ENCODE measurements at places on chromosomes 13 and 19.

DNA sequence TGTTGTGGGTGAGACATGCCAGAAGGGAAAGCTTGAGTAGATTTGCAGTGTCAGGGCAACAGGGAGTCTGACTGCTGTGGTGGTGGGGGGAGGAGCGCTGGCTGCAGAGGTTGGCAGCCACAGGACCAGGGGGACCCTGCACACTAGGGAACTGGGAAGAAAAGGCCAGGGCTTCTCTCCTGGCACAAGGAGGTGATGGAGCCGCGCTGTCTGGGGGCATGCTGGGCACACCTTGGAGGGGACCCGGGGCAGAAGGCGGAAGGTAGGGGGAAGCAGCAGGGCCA, 13.9 kb upstream of the EPHX3 start:
- no peak for DNase-seq

GRCh38 chr19:5623397-5624017, 624 bp downstream of the SAFB start:
- DNase-seq, result no peak

DNA sequence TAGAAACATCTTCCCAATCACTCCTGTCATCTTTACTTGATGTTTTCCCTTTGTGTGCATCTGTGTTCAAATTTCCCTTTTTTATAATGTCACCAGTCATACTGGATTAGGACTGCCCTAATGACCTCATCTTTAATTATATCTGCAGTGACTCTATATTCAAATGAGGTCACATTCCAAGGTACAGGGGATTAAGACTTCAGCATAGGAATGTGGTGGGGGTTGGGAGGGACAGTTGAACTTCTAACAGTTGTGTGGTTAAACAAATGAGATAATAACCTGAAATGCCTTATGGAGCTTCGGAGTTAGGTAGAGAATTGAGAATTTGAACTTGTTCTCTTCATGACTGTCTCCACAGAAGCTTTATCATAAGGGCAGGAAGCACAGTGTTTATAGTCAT, 23.0 kb downstream of the PAN3 start:
- no peak for DNase-seq

DNA sequence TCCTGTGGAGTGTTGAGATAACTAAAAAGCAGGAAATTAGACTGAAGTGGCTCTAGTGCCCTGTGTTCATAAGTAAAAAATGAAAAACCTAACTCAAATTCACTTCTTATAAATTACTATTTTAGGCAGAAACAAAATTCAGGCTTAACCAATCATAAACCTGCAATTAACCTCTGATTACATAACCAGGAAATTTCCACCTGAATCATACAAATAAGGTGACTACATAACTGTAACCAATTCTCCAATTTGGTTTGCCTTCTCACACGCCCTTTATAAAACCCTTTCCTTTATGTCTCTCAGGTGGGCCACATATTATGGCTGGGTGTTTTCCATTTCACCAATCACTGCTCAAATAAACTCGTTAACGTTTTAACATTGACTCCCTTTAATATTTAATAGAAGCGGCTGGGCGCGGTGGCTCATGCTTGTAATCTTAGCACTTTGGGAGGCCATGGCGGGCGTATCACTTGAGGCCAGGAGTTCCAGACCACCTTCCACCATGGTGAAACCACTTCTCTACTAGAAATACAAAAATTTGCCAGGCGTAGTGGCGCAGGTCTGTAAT, 22.9 kb upstream of the ZNF724 start:
- no peak for DNase-seq

DNA sequence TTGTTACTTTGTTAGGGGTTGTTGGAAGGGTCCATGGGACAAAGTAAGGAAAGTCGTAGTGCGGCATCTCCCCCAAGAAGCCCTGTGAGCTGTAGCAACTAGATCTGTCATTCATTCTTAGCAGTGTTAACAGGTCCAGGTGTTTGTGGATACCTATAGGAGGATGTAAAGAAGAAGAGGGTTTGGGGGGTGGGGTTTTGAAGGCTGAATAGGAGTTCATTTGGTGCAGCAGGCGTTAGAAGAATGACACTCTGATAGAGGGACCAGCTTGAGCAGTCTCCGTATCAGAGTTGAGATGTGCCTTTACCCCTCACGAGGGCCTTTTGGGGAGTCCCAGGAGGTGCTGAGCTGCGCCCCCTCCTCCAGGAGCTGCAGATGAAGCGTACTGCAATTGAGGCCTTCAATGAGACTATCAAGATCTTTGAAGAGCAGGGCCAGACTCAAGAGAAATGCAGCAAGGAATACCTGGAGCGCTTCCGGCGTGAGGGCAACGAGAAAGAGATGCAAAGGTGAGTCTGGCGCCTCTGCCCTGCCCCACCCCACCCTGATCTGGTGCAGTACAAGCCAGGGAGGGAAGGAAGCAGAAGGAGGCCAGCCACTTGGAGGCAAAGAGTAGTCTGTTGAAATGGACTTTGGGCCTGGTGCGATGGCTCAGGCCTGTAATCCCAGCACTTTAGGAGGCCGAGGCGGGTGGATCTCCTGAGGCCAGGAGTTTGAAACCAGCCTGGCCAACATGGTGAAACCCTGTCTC, 7.6 kb upstream of the IFI30 start:
- DNase-seq, result no peak

DNA sequence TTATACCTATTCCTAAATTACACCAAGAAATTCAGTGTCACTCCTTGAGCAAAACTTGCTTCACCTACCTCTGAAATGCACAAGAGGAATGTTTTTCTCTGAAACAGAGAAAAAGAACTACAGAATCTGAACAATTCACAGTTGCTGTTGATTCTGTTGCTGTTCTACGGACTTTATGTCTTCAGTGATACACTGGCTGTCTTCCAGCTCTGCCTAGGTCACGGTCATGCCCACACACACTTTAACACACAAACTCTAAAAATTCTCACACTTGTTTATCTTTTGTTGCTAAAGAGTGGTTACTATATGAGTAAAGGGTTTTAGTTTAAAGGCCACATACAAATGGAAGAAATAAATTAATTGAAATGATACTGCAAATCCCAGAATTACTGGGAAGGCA, 124.4 kb upstream of the SPRY2 start:
- no peak for DNase-seq

DNA sequence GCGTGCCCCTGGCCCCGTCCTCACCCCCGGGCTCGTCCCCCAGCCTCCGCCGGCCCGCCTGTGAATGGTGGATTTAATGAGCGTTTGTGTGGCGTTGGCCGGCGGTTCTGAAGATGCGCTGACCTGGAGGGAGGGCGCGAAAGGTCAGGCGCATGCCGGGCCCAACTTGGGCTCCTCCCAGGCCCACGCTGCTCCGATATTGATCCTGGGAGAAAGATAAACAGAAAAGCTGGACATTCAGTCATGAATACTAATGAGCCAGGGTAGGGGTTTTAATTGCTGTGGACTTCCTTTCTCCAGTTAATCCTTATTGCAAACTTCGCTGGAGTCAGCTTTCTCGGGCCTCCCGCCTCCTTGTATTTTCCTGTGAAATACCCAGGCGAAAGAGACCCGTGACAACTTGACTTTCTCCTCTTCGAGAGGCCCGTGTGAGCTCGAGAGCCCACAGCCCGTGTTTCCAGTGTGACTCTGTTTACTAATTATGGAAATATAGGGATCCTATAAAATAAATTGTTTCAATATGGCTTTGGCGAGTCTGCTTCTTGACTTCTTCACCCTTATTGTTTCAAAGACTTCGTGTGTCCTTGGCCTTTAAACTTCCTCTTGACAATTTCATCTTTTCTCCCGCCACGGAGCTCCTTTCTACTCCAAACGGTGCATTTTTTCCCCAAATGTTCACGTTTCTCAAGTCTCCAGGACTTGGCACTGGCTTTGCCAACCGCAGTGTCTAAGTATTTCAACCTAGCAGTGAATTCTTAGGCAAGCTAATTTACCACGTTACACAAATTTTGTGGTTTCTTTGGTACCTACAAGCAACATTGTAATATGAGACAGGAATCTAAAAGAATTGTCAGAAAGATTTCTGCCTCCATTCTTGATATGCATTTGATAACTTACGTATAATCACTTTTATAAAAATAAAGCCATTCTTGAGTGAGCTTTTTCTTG, 10.5 kb downstream of the ZIC2 start:
- no peak for DNase-seq

DNA sequence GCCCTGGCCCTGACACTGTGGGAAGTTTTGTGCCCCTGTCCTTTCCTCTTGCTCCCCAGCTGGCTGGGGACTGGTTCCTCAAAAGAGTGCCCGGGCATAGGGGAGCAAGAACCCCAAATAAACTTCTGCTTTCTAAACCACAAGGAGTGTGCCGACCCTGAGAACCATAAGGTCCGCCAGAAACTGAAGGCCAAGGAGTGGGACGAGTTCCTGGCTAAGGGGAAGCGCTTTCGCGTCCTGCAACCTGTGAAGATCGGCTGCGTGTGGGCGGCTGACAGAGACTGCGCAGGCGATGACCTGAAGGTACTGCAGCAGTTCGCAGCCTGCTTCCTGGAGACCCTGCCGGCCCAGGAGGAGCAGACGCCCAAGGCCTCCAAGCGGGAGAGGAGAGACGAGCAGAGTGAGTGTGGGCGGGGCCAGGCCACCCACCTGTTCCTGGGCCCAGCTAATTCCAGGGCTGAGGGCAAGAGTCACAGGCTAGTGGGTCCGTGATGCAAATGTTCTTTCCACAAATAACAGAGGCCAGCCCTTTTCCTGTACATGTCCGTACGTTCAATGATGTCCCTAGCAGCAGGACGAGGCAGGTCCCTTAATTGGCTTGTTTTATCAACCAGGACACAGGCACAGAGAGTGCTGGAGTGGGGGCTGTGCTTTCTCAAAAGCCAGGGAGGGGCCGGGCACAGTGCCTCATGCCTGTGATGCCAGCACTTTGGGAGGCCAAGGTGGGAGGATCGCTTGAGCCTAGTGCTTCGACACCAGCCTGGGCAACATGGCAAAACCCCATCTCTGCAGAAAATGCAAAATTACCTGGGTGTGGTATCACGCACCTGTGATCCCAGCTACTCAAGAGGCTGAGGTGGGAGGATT, 25.6 kb downstream of the UBXN6 start:
- DNase-seq, result no peak

GRCh38 chr13:30413842-30414241, 8.5 kb upstream of the UBE2L5 start:
- DNase-seq, result no peak

GRCh38 chr19:11984986-11985385, 20.1 kb downstream of the ZNF763 start:
- no peak for DNase-seq

DNA sequence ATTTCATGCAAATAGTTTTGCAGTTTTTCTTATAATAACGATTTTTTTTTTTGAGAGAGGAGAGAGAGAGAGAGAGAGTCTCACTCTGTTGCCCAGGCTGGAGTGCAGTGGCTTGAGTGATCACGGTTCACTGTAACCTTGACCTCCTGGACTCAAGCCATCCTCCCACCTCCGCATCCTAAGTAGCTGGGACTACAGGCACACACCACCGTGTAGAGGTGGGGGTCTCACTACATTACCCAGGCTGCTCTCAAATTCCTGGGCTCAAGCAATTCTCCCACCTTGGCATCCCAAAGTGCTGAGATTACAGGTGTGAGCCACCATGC, 26.8 kb upstream of the GJB6 start:
- DNase-seq, result no peak

DNA sequence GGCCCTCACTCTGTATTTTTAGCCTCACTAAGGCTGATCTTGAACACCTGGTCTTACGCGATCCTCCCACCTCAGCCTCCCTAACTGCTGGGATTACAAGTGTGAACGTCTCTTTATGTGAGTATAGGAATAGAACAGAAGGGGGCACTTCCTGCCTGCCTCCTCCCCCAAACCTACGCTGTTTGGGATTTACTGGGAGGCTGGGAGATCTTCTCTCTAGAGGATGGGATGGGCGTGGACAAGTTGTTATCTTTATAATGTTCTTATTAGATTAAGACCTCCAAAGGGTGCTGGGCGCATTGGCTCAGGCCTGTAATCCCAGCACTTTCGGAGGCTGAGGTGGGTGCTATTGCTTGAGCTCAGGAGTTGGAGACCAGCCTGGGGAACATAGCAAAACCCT, 2.9 kb upstream of the CSNK1G2 start:
- DNase-seq, result no peak

DNA sequence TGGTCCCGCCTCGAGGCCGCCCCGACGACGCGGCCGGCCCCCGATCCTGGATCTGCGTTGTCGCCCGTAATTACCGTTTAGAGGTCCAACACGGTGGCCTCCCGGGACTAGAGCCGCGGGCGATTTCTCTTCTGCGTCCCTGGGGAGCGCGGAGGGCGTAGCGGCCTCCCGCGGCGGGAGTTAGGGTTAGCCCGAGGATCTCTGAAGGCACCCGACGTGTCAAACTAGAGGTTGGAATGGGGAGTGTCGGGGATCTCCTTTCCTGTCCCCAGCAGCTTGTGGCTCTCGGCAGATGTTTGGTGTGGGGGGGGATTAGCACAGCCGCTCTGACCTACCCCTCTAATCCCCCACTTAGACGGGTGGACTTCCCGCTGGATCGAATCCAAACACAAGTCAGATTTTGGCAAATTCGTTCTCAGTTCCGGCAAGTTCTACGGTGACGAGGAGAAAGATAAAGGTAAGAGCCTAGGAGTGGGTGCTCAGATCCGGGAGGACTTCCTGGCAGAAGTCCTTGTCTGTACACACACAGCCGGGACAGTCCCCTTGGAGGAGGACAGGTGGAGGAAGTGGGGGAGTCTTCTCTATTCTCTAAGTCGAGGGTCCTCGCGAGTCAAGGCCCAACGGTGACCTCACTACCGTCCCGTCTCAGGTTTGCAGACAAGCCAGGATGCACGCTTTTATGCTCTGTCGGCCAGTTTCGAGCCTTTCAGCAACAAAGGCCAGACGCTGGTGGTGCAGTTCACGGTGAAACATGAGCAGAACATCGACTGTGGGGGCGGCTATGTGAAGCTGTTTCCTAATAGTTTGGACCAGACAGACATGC, 581 bp downstream of the CALR start:
- DNase-seq, result peak; percentile 42

- no peak for DNase-seq
These were observed 56.6 kb downstream of the COG3 start for GRCh38 chr13:45521297-45521696.

DNA sequence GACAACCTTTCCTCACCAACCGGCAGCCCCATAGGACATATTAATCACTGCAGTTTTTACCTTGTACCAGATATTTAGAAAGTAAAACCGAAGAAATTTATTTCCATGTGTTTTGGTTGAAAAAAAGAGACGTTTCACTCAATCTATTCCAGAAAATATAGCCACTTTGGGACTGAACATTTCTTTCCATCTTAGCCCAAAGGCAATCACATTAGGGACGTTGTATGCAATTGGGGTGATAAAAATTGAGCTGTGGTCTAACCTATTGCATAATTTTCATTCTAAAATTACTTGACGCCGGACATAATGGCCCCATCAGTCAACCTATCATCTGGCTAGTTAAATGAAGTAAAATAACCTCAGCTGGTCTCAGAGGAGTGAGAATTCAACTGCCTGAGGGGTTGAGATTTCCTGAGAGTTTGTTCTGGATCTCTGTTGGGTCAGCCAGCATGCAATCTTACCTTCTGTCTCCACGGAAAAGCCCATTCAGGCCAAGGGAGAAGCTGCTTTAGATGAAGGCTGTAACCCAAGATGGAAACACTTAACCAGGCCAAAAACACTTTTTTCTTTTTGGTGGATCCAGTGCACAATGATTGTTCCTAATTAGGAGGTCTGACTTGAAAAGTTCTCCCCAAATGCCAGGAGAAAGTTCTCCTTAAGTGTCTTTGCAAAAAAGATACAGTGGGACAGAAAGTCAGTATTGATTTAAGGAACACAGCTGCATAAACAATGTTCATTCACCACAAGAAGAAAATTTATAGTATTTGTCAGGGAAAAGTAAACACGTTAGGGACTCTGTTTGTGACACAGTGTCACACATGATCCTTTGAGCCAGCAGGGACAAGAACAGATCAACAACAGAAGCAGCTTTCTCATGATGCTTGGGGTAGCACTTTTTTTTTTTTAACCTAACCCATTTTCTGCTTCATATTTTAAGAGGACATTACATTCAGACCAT, 34.1 kb downstream of the DLEU7 start:
- DNase-seq, result no peak

GRCh38 chr19:45385392-45386221, 15.2 kb upstream of the ERCC2 start:
- DNase-seq, result no peak

All from activated T-cell treated with anti-CD3 and anti-CD28 coated beads, Interleukin-2, amount 50 U/mL, for 1 hour (primary cell).